Colonic mucosa (tissue), 4 donors: ENCODE measurements at places on chromosomes 4 and X. TPM values are rescaled to one million over a fixed set of nuclear protein-coding genes. Genes with fewer than 3 reads are reported as not detected.
A peak's percentile ranks its signal among the peaks of the same experiment; 100 is the strongest.

DNA sequence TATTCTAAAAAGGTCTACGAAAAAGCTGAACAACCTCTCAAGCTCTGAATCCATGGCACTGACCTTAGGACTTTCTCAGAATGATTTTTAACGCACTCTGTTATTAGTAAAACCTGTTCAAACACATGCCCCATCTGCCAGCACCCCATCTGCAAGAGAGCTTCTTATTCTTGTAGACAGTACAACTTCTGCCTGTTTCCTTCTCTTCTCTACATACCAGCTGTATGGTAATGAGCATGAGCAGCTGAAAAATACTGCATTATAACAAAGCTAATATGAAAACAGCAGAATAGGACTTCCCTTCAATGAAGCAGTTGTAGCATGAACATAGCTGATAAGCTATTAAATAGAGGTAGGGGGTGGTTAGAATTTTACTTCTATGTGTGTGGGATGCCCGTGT, 167.9 kb downstream of the FBXW7 start:
- no peak for DNase-seq

GRCh38 chrX:39969099-39969818, 128.5 kb downstream of the BCOR start:
- peak; percentile 33 for DNase-seq

- DNase-seq: no peak
These were observed 12.2 kb upstream of the MTMR1 start for GRCh38 chrX:150680974-150681373.

DNA sequence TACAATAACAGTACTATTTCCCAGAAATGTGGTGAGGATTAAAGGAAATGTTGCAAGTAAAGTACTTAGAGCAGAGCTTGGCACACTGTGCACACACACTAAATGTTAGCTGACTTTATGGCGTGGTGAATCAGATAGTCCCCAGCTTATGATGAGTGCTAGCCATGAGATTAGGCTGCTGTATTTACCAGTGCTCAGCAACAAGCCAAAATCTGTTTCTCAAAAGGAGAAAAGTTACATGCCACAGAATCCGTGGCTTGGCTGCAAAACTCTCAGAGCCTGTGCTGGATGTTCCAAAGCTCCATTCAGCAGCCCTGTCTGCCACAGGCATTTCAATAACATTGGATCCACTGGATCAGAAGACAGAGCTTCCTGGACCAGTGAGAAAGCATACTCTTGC, 12.8 kb upstream of the STBD1 start:
- DNase-seq: no peak

DNA sequence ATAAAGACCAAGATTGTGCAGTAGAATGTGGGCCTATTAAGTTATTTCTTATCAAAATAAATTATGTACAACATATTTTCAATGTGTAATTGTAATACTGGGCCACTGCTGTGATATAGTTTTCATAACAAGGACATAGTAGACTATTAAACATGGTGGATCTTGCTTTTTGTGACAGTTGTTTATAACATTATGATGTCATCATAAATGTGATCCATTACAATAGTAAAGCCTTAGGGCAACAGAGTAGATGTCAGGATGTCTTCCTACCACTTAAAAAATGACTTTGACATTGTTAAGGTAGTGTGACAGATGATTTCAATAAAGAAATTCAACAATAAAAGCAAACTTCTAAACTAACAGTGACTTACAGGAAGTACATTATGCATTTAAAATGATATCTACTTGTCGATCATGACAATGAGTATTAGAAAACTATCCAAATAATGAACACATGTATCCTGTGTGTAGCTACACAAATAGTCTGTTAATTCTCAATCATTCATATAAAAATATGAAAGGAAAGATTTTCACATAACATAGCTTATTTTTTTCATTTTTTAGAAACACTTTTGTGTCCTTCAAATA, 5.3 kb upstream of the AGA start:
- DNase-seq: no peak

DNA sequence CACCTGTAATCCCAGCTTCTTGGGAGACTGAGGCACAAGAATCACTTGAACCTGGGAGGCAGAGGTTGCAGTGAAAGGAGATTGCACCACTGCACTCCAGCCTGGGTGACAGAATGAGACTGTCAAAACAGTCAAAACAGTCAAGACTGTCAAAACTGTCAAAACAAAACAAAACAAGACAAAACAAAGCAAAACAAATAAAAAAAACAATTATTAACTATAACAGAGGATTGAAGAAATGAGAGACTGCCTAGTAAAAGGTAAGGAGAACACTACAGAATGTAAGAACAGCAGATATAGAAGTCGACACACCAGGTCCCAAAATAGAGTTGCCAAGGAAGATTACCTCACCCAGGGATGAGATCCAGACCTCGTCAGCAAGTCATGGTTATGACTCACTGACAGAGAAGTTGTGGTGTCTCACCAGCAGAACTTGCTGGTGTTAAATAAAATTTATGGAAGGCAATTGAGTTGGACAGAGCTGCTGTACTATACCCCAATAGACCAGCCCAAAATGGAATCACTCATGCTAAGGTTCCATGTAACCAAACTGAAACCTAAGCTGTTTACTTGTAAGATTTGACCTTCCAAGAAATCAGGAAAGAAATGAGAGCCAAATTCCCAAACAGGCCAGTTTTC, 32.1 kb upstream of the GK start:
- DNase-seq: no peak

DNA sequence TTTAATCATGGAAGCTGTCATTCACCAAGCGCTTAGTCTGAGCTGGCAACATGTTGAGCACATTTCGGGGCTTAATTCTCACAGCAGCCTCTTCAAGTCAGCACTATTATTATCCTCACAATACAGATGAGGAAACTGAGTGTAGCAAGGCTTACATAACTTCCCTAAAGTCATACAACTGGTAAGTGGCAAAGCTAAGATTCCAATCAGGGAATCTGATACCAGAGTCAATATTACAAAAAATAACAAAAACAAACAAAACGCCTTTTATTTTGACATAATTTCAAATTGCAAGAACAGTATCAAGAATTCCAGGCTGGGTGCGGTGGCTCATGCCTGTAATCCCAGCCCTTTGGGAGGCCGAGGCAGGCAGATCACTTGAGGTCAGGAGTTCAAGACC, 120.4 kb upstream of the DUSP21 start:
- DNase-seq: no peak

APELA gene
- not detected for total RNA-seq

RS1 gene
- total RNA-seq: not detected

TMPRSS11D gene
- total RNA-seq: not detected
